ENCODE measurements at places on chromosomes 12 and 14.
A peak's percentile ranks its signal among the peaks of the same experiment; 100 is the strongest.

DNA sequence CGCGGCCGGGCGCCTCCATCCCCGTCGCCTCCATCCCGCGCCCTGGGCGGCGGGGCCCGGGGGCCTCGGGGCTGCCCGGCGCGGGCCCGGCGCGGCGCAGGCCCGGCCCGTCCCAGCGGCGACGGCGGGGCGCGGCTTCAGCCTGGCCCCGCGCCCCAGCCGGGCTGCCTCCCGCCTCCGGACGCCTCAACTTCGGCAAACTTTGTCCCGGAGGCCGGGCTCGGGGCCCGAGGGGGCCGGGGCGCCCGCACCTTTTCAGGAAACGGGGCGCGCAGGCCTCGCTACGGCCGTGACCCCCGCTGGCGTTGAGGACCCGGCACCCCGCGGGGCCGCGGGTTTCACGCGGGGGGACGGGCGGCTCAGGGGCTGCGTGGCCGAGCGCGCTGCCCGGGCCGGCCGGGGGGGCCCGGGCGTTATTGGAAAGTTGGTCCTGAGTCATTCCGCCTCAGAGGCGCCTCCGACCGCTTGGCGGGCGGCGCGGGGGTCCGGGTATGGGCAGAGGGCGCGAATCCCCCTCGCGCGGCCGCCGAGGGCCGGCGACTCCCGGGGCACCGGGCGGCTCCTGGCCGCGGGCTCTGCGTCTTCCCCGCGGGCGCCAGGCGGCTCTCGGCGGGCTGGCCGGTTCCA, 575 bp downstream of the TRAF3 start:
- no peak for DNase-seq

- DNase-seq: peak; percentile 1
These were observed 1356.9 kb downstream of the TMEM121 start for GRCh38 chr14:106883218-106883692.

DNA sequence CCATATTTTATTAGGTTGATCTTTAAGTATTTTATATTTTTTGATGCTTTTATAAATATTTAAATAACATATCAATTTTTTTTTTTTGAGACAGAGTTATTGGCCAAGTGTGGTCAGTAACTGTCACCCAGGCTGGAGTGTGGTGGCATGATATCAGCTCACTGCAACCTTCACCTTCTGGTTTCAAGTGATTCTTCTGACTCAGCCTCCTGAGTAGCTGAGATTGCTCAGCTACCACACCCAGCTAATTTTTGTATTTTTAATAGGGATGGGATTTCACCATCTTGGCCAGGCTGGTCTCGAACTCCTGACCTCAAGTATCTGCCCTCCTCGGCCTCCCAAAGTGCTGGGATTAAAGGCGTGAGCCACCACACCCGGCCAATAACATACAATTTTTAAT, 71.1 kb downstream of the FUT8 start:
- peak; percentile 13 for DNase-seq

DNA sequence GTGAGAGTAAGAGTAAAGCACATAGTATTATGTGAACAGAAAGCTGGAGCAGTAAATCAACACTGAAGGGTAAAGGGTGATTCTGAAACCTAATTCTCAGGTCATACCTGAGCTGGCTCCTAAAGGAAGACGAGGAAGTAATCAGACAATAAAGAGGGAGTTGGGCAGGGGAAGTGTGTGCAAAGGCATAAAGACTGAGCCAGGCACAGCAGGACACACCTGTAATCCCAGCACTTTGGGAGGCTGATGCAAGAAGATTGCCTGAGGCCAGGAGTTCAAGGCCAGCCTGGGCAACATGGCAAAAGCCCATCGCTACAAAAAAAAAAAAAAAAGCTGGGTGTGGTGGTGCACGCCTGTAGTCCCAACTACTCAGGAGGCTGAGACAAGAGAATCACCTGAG, 9.6 kb downstream of the ARF3 start:
- DNase-seq: no peak

- DNase-seq: peak; percentile 39
These were observed at the start of gene KIF5A for GRCh38 chr12:57549909-57550640. TSS of gene KIF5A (plus strand) at chr12:57550044. CDS start at chr12:57550272, 228 bp downstream.

GRCh38 chr12:98173773-98174427, 341.5 kb upstream of the TMPO start:
- DNase-seq: no peak

GRCh38 chr14:24481622-24482324, 26.3 kb downstream of the CMA1 start:
- peak; percentile 36 for DNase-seq

- no peak for DNase-seq
These were observed 54.1 kb upstream of the DDX11 start for GRCh38 chr12:31019561-31019960.

DNA sequence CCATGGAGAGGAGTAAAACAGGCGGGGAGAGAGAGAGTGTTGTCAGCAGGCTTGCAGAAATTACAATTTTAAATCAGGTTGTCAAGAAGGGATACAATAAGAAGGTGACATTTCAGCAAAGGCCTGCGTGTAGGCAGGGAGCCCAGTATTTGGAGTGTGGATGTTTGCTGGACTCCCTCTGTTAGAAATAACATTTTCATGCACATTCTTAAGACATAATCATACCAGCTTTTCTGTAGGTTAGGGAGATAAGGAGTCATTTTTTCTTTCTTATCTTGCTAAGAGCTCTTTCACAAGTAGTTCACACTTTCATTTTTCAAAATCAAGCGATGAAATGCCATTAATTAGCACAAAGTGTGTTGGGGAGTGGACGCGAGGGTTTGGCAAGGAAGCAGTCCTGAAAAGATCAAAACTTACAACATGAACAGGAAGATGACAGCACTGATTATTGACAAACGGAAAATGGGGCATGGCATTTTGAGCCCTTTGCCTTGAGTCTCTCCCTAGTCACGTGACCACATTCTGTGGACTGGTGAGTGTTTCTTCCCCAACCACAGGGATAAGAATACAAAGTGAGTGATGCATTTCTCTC, 160.2 kb downstream of the DAD1 start:
- no peak for DNase-seq

DNA sequence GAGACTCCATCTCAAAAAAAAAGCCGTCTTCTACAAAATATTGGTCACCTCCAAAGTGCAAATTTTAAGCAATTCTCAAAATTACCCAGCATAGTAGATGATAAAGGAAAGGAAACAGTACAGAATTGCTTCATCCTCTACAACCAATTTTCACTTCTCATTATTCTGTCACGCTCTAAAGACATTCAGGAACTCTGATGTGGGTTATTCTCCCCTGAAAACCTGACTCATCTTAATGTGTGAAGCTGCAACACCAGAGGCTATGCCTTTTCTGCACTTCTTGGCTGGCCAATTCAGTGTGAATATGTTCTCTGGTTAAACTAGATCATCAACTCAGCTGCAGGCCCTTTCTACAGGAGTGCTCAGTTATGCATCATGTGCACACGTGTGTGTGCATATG, 11.0 kb downstream of the PTGER2 start:
- DNase-seq: no peak

DNA sequence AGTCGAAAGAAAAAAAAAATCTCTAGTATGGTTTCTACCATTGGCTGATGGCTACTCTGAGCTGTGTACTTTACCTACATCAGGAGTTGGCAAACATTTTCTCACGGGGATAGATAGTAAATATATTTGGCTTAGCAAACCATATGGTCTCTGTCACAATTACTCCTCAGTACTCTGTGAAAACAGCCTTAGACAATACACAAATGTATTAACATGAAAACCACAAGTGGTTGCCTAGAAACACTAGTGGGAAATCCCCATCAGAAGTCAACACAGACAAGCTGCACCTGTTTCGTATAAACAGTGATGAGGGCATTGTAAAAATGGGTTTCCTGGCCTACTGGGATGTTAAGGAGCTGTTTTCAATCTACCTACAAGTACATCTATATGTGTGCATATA, 84.6 kb upstream of the NAV3 start:
- DNase-seq: no peak

DNA sequence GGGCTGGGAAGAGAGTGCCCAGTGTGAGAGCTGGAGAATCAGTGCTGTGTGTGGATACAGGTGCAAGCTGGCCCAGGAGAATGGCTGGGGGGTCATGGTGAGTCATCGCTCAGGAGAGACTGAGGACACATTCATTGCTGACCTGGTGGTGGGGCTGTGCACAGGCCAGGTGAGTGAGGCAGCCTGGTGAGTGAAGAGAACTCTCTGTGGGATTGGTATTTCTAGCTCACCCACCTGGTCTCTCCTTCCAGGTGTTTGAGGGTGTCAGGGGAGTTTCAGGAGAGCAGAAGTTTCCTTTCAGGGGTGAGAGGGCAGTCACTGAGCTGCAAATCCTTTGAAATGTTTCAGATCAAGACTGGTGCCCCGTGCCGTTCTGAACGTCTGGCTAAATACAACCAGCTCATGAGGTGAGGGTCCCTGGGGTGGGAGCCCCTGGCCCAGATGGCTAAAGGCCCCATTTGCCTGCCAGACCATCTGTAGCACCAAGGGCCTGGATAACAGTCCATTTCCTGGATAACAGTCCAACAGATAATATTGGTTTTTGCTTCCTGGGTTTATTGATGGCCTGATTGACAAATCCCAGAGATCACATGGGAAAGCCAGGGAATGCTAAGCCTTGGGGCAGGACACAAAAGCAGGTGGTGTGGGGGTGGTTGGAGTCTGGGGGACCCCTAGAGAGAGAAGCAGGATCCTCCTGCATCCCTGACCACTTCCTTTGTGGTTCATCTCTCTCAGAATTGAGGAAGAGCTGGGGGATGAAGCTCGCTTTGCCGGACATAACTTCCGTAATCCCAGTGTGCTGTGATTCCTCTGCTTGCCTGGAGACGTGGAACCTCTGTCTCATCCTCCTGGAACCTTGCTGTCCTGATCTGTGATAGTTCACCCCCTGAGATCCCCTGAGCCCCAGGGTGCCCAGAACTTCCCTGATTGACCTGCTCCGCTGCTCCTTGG, 5.5 kb upstream of the ATN1 start:
- DNase-seq: no peak

GRCh38 chr12:53749986-53750811, 1.6 kb downstream of the CISTR start:
- no peak for DNase-seq

GRCh38 chr12:117875744-117876435, 92.9 kb downstream of the KSR2 start:
- DNase-seq: peak; percentile 40

- DNase-seq: peak; percentile 18
These were observed 1.2 kb downstream of the USP30 start for GRCh38 chr12:109053382-109054123.

GRCh38 chr14:105616802-105617192, 90.4 kb downstream of the TMEM121 start:
- no peak for DNase-seq

GRCh38 chr12:66739266-66739665, 60.4 kb upstream of the GRIP1 start:
- no peak for DNase-seq

DNA sequence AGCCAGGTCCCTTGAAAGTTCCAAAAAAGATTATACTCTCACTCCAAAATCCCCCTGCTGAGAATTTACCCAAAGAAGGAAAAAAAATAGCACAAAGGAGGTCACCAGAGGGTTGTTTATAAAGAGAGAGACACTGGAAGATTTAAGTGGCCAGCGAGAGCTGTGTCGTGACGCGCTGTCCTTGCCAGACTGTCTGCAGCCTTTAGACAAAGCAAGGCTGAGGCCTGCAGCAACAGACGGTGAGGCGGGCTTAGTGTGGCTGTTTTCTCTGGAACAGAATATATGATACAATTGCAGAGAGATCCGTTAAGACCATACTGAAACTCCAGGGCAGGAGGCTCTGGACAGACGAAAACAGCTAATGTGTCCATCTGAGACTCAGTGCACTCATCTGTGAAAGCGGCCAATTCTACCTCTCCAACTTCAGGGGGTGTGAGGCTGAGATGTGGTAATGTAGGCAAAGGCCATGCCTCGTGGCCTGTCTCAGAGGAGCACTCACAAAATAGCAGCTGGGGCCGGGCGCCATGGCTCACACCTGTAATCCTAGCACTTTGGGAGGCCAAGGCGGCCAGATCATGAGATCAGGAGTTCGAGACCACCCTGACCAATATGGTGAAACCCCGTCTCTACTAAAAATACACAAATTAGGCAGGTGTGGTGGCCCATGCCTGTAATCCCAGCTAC, 36.2 kb downstream of the ANAPC7 start:
- no peak for DNase-seq
